Retina (tissue), 1 donor: ENCODE measurements at places on chromosomes 6 and 20.
A peak's percentile ranks its signal among the peaks of the same experiment; 100 is the strongest.

- no peak for DNase-seq
These were observed 312.7 kb upstream of the TBX18 start for GRCh38 chr6:85077098-85077497.

DNA sequence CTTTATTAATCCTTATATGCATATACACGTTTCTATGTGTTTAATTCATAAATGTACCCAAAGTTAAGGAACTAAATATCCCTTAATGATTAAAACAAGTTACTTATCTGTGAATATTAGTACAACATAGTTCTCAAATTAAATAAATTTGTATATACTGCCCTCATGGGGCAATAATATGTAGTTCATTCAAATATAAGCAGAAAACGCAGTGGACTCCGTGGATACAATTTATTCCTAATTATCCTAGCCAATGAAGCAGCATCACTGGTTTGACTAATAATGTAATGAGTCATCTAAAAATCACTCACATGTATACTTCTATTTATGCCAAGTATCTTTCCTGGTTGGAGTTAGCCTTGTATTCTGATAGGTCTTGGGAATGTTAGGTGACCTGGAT lies 111.6 kb downstream of the TBC1D32 start:
- DNase-seq, result no peak

DNA sequence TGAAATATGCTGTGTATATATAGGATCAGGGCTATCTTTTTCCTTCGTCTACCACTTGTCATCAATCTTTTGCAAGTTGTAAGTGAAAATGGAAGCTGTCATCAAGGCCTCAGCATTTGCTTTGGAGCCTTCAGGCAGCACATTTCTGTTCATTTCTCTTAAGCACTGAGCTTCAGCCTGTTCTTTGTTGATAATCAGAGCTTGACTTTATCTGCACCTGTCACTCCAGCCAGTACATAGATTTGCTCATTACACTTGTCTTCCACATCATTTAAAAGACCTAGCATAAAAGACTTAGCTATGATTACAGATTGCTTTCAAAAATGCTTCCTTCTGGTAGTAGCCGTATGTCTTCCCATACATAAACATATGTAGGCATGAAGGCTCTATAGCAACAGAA lies 189.8 kb upstream of the GRIK2 start:
- no peak for DNase-seq

DNA sequence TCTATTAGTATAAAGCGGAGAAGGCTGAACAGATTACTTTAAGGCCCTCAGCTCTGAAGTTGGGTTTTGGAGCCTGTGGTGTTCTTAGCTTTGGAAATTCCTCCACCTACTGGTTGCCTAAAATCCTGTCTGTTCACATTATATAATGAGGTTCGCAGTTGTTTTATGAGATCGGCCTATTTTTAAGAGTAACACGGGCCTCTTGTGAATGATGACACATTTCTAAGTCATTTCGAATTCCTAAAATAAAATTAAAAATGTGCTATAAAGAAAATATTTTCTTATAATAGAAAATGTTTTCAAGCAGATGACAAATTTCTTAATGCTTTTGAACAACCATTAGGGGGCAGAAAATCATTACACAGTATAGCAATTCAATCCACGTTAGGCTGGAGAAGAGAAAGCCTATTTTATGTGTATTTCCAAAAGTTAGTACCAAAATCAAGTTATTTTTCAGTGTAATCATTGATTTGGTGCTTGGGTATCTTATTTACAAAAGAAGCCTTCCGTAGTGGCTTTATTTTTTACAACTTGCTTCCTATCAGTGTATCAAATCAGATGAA lies 15.8 kb upstream of the FAM8A1 start:
- DNase-seq, result peak; percentile 79

DNA sequence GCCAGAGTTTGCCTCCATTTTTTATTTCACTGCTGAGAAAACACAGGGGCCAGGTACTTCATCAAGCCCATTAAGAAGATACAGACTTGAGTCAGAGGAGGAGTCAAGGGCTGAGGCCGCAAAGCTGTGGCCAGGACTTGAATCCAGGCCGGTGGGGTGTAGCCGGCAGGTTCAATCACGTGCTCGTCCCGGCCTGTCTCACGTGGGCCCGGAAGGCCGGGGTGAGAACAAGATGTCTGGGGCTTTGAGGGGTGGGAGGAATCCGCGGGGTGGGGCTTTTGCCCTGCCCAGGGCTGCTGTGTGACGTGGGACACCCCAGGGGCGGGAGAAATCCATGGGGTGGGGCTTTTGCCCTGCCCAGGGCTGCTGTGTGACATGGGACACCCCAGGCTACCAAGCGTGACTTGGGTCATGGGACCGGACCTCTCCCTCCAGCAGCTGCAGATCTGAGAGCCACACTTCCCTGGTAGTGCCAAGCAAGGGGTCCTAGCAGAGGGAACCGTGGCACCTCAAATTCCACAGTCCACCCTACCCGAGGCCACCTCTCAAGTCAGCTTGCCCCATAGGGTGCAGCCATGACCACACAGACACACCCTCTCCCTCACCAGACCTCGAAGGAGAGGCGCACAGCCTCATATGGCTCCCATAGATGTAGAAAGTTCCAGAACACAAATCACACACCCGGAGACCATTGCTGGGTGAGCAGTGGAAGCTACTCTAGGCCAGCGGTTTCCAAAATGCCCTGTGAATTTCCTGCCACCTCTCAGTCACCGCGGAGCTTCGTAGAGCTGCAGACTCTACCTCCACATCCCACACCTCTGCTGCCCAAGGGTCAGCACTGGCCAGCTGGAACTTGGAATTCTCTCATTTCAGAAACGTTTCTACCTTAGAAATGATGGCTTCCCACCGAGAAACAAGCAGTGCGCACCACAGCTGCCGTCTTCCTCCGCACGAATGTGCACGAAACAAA lies 156.1 kb downstream of the DLL1 start:
- no peak for DNase-seq

GRCh38 chr6:167209577-167209975 lies 51.8 kb upstream of the GPR31 start:
- DNase-seq, result no peak

DNA sequence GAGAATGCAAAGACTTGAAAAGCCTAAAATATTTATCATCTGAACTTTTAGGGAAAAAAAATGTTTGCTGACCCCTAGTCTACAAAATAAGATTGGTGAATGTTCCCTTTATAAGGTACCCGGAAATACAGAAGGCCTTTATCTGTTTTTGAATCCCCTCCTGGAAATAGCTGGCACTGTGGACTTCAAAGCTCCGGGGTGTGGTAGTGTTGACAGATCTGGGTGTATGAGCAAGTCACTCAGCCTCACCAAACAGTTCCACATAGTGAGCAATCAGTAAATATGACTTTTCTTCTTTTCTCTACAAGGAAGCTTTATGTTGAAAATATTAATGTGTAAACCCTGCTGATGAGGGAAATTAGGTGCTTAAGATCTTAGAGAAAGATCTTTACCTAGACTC lies 29.2 kb upstream of the HTR1B start:
- no peak for DNase-seq

DNA sequence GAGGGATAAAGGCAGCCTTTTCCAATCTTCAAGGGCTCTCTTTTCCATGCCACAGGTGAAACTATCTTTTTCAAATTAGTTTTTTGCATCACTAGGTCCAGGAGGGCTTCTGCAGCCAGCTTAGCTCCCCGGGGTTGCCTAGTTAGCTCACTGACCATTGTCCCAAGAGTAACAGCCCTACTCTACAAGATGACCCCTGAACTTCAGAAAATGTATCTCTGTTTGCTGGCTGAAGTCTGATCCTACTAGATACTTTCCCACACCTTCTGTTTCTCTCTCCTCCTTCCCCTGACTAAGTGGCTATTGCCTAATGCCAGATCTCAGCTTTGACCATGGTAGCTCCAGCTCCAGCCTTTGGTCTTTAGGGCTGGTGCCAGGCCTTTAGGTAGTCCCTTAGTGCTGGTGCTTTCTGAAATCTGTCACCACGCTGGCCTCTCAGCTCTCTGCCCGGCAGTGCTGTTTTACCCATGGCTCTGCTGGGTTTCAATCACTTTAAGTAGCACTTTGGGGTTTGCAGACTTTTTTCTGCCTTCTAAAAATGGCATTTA lies 255.1 kb downstream of the RNGTT start:
- no peak for DNase-seq

DNA sequence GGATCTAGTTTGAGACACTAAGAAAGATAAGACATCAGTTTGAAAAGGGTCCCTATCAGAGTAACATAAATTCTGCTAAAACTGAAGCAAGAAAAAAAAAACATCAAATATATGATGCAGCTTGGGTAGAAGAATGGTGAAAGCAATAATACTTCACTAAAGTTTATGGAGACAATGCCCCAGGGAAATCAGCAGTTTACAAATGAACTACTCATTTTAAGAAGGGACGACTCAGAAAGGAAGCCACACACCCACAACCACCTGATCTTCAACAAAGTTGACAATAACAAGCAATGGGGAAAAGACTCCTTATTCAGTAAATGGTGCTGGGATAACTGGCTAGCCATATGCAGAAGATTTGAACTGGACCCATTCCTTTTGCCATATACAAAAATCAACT lies 143.5 kb downstream of the TPBG start:
- DNase-seq, result no peak

- no peak for DNase-seq
These were observed 329.8 kb upstream of the SOX4 start for GRCh38 chr6:21263531-21264287.

DNA sequence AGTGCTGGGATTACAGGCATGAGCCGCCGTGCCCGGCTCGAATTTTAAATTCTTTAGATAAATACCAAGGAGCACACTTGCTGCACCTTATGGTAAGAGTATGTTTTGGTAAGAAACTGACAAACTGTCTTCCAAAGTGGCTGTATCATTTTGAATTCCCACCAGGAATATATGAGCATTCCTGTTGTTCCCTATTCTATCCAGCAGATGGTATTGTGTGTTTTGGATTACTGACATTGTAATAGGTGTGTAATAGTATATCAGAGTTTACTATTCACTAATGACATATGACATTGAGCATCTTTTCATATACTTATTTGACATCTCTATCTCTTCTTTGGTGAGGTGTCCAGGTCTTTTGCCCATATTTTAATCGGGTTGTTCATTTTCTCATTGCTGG lies 40.5 kb downstream of the TGM6 start:
- DNase-seq, result no peak

- DNase-seq, result no peak
These were observed 647.9 kb upstream of the AGPAT4 start for GRCh38 chr6:161921602-161922395.

DNA sequence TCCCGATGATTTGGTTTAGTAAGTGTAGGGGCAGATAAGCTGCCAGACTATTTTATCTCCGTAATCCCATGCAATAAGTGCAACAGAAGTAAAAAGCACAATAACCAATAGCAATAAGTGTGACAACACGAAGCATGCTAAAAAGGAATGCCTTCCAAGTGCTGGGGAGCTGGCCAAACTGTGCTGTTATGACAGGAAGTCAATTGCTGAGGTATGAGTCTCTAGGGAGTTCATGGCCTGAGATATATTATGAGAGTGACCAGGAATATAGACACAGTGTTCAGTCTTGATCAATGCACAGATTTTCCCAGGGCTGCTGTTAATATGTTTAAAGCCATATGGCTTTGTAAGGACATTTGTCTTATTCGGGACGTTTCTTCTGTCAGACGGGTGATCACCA lies 10.5 kb upstream of the ANGPT4 start:
- no peak for DNase-seq

GRCh38 chr20:2118783-2119182 lies 17.2 kb downstream of the STK35 start:
- no peak for DNase-seq

DNA sequence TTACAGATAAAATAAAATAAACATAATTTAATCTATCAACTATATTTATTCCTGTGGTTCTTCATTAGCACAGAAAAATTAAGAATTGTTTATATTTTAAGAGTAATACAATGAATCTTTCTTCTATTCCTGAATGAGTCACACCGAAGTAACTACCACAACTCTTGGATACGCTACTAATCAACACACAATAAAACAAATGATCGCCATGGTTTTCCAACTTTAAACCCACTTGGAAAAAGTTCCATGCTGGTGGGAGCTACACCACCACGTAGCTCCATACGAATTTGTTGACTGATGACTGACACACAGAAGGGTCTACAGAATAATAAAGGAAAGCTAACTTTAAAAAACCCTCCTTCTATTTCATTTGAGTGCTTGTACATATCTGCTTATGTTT lies 135.8 kb upstream of the NEDD9 start:
- no peak for DNase-seq

DNA sequence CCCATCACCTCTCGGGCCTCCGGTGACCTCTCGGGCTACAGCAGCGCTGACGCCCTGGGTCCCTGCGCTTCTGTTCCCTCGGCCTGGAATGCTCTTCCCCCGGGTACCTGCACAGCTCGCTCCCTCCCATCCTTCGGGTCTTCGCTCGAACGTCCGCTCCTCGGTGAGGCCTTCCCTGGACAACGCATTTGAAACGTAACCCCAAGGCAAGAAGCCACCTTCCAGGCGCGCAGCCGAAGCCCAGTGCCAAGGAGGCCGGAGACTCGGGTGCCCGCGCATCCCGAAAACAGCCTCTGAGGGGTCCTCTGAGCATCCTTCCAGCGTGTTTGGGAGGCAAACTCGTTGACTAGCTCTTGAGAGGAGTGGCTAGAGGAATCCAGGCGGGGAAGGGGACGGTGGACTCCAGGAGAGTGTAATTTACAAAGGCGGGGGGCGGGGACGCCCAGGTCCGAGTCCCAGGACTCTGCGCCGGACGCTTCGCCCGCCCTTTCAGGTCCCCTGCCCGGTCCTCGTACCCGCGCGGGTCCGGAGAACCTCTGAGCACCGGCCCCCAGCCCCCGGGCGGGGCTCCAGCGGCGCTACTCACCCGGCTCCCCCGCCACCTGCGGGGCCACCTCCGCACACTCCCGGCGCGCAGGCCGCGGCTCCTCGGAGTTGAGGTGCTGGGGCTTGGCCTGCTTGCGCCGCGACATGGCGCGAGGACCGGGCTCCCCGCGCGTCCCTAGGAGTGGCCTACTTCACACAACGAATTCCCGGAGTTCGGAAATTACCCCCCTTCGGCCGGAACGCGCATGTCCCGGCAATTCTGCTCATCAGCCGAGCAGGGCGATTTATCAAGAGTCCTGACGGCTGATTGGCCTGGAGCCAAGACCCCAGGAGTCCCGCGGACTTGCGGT lies 86.8 kb downstream of the ZFP64 start:
- DNase-seq, result peak; percentile 70

DNA sequence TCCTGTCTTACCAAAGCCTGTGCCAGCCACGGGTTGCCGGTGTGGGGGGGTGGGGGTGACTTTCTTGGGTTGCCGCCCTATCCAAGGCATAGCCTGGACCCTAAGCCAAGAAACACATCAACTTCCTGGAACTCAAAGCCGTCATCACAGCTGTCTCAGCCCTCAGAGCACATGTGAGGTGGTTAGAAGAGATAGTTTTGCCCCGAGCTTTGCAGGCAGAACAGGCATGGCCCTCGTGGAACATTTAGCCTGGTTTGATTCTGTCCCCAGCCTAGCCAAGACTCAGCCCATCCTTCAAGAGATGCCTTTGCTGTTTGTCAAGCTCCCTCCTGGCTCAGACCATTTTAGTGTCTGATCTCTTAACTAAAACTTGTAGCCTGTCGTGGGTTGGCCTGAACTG lies 64.9 kb downstream of the RREB1 start:
- no peak for DNase-seq

DNA sequence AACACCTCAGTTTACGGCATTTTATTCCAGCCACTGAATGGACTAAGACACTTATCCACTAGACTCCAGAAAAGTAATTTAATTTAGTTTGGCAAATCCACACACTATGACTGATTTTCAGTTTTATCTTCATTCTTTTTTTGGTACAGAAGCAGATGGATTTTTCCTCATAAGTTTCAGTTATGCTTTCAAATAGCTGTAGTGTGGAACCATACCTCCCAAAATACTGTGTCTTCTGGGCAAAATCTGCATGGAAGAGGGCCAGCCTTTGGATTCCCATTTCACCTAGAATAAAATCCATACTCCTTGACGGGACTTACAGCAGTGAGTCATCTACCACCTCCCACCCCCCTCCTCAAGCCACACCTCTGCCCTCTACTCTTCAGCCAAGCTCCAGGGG lies 43.0 kb downstream of the GSTA2 start:
- DNase-seq, result no peak
